Activated CD8-positive, alpha-beta T cell treated with anti-CD3 and anti-CD28 coated beads, Interleukin-2, amount 10 ng/mL, durations not matched to agents 7 days and 5 days (primary cell): ENCODE measurements at places on chromosomes 4 and X. TPM values are rescaled to one million over a fixed set of nuclear protein-coding genes. Genes with fewer than 3 reads are reported as not detected.
A peak's percentile ranks its signal among the peaks of the same experiment; 100 is the strongest.

ASB5 gene
- total RNA-seq = not detected

FAM90A26 gene
- not detected for total RNA-seq

PAGE4 gene
- total RNA-seq = not detected

DNA sequence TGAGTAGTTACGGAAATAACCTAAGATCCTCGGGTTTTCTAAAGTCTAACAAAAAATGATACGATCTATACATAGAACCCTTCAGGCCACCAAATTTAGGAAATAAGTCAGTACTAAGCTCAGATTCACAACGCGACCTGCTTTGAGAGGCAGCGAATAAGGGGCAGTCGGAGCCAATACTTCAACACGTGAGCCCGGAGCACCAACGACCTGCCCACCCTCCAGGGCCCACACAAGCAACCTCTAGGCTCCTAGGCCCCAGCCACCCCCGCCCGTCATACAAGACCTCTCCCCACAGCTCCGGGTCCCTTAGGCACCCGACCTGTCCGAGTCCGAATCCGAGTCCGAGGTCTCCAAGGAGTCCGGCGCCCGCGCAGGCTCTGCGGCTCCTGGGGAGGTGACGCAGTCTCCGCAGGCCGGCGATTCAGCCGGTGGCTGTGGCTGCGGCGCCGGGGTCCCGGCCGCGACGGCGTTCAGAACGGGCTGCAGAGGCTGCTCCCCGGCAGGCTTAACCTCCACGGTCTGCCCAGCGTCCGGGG, 580 bp downstream of the NAF1 start:
- DNase-seq = peak; percentile 69

DNA sequence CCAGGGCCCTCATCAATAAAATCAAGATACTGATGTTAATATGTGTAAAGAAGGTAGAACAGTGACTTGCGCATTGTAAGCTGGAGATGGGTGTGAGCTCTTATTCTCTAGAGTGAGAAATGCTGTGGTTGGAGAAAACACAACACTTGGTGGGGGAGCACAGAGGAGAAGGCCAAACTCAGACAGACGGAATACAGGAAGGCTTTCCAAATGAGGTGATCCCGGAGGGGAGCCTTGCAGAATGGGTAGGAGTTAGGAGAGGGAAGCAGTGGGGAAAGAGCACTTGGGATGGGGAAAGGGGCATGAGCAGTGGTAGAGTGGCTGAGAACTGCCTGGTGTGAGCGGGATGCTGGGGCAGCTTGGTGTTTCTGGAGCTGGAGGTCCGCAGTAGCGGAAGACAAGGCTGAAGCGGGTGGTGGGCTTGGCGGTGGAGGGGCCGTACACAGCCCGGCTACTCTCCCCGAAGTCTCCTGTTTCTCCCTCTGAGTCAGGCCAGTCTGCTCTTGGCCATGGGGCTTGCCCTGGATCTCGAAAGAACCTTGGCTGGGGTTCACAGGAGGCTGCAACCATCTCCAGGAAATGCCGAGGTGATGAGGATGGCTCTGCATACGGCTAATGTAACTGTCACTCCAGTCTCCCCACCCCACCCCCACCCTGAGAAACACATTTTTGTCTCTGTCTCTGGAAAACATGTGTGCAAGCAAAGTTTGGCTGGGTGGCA, 11.3 kb upstream of the PLAC1 start:
- DNase-seq = no peak

- no peak for DNase-seq
These were observed 15.0 kb upstream of the UBE2D3 start for GRCh38 chr4:102842367-102842766.

DNA sequence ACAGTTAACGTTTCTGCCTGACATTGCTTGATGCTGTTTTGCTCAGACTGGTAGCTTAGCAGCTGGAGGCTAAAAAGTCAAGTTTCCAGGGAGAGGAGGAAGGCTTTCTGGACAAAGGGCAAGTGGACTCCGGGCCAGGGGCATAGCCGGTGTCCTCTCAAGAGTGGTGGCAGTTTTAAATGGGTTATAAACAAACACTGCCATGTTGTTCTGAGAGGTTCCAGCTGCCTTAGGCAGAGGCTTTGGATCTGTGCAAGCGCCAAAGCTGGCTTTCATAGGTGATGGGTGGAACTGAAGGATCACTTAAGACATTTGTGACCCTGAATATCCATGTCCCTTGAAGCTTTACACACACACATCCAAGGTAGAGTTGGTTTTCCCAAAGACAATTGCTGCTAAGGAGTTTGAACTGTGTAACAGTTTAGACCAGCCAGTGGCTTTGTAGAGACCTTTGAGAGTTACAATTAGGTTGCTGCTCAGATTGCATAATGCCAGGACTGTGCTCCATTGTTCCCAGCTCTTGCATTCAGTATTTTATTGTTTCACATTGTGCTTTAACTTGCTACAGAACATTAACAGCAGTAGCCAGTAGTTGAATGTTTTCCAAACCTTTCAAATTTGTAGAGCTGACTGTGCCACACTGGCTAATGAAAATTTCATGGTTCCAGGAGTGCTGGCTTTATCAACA, 54.1 kb upstream of the AP1S2 start:
- no peak for DNase-seq
